Stimulated activated naive CD4-positive, alpha-beta T cell treated with Interleukin-2 at 50 U/mL for 16 hours (primary cell): ENCODE measurements at places on chromosomes 7 and 10.
A peak's percentile ranks its signal among the peaks of the same experiment; 100 is the strongest.

GRCh38 chr10:119658274-119658673, 7.1 kb downstream of the BAG3 start:
- no peak for DNase-seq

GRCh38 chr10:50381642-50382041, 130.3 kb upstream of the ASAH2 start:
- no peak for DNase-seq

- no peak for DNase-seq
Measured at GRCh38 chr7:47181746-47182361, 400.1 kb downstream of the TNS3 start.

GRCh38 chr7:100384628-100385294, 11.5 kb downstream of the PILRA start:
- no peak for DNase-seq

GRCh38 chr10:3413937-3414666, 241.5 kb upstream of the PITRM1 start:
- no peak for DNase-seq

GRCh38 chr7:55271069-55271626, 94.0 kb upstream of the LANCL2 start:
- no peak for DNase-seq

DNA sequence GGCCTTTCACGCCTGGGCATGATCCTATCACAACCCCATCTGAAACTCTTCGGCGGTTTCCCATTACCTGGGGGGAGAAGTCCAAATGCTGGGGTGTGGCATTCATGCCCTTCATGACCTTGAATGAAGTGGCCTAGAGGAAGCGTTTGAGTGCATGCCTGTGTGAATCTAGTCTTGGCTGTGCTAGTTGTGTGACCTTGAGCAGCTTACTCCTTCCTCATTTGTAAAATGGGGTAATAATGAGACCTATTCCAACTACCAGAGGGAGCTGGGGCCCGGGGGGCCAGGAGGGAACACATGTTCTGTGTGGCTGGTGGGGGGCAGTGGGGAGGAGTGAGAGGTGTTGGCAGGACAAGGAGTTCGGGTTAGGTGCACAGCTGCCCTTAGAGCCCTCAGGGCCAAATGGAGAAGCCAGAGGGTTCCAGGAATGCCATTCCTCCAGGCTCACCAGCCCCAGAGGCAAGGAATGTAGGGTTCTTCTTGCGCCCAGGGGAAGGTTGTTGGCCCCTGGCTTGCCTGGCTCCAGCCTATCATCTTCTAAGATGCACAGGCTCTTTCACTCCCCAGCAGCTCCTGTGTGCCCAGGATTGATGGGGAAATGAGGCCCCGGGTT, 21.3 kb upstream of the TBRG4 start:
- no peak for DNase-seq

GRCh38 chr10:93175490-93175889, 101.8 kb downstream of the CYP26A1 start:
- no peak for DNase-seq

DNA sequence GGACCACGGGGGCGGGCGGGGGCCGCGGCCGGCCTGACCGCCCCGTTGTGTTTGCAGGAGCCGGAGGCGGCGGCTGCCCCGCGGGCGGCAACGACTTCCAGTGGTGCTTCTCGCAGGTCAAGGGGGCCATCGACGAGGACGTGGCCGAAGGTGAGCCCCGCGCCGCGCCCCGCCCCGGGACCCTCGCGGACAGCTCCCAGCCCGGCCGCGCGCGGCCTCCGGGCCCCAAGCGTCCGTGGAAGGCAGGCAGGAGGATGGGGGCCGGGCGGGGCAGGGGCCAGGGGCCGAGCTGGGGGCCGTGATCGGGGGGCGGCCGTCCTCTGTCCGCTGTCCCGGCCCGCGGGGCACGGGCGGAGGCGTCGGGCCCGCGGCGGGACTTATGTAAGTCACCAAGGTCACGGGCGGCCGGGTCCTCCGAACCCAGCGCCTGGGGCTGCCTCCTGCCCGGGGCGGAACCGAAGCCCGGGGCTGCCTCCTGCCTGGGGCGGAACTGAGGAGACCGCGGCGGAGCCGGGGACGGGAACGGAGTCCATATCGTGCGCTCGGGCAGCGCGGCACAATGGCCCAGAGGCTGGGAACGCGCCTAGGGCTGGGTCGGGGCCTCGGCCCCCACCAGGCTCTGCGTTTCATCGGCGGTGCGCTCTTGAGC, 497 bp downstream of the PPP2R2D start:
- DNase-seq, result peak; percentile 32

GRCh38 chr10:78413076-78414055, 379.7 kb downstream of the RPS24 start:
- DNase-seq, result no peak

- no peak for DNase-seq
Measured at GRCh38 chr10:70331486-70332268, 47.9 kb upstream of the NPFFR1 start.

DNA sequence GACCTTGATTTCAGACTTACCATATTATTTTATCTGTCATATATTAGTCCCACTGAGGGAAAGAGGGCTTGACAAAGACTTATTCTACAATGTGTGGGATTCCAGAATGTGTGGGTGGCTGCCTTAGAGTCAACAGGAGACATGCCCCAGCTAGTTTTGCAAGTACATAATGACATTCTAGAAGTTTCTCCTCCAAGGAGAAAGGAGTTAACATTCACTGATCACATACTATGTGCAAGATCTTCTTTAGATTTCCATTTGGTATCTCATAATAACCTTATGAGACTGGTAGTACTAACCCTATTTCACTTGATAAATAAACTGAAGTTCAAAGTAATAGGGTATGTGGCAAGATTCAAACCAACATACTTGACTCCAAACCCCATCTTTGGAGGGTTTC, 25.2 kb downstream of the IRF5 start:
- DNase-seq, result no peak

DNA sequence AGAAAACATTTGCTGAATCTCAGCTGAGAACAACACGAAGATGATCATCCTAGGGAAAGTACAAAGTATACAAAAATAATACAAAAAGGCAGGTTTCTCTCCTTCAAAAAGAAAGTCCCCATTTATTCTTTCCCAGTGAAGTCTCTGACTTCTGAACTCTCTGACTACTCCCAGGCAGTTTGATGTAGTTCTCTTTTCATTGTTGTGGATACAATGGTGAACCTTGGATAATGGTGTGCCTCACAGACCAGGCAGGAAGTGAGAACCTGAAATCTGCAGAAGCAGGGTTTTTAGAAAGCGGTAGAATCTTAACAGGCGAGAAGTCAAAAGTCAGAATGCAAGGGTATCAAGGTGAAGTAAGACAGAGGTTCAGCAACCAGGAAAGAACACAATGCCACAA, 150.8 kb upstream of the NRP1 start:
- DNase-seq, result no peak

- DNase-seq, result no peak
Measured at GRCh38 chr7:157544980-157545680, 208.3 kb downstream of the DNAJB6 start.

- no peak for DNase-seq
Measured at GRCh38 chr10:67836488-67836887, 1.5 kb downstream of the DNAJC12 start.

GRCh38 chr7:41122256-41122987, 580.5 kb downstream of the INHBA start:
- DNase-seq, result no peak

DNA sequence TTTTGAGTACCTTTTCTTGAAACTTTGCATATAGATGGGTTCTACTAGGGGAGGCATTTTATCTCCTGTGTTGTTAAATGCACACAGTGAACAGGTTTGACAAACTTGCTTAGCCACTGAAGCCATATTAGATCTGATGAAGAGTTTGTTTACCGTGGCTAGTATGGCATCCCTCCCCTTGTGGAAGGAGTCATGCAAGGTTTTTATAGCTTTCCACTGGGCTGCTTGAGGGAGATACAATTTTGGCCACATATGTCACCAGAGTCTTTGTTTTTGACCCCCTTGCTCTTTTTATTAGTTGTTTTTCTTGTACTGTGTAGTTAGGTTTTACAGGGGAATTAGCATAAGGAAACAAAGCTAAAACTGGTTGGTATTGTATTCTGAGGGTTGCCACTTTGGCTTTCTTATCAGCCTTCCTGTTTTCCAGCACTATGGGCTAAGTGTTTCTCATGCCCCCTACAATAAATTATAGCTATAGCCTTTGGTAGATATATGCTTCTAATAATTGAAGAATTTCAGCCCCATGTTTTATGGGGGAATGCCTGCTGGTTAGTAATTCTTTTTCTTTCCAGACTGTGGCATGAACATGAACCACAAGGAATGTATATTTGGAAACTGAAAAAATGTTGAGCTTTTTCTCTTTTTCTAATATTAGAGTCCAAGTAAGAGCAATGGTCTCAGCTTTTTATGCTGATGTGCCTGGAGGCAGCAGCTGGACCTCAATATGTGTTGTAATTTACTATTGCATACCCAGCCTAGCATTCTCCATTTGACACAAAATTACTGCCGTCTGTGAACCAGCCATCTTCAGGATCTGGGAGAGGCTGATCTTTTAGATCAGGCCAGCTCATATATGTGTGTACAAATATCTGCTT, 18.4 kb upstream of the STEAP2 start:
- DNase-seq, result no peak

GRCh38 chr10:104472505-104472904, 118.9 kb downstream of the CFAP58 start:
- no peak for DNase-seq

DNA sequence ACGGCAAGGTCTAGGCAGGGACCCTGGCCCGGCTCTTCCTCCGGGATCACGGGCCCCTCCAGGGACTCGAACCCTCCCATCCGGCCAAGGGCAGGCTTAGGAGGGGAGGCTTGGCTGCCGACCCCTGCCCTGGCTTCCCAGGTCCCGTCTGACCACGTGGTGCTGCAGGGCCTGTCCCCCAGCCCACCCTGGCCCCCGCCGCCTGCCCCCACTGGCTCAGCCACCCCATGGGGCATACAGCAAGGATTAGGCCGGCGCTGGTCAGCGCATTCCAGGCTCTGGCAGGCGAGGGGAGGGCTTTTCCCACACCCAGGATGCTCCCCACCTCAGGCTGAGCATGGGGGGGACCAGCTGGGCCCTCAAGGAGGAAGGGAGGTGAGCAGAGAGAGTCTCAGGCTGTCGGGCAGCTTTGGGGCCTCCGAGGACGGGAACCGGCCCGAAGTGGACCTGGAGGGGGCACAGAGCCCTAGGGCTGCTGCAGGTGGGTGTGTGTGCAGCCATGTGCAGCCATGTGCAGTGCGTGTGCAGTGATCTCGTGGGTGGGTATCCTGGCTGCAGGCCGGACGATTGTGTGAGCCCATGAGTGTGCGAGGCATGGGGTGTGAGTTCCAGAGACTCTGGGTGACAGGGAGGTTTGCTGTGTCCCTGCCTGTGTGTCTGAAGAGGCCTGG, 713 bp upstream of the GRIFIN start:
- DNase-seq, result no peak

GRCh38 chr10:69061305-69062161, 26.4 kb upstream of the SRGN start:
- no peak for DNase-seq

DNA sequence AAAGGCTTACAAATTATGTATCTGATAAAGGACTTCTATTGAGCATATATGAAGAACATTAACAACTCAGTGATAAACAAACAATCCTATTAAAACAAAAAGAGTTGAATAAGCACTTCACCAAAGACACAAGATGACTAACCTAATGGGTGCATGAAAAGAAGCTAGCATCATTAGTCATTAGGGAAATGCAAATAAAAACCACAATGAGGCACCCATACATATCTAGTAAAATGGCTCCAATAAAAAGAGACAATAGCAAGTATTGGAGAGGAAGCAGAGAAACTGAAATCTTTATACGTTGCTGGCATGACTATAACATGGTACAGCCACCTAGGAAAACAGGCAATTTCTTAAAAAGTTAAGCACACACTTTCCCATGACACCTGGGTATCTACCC, 77.6 kb upstream of the ZMIZ1 start:
- DNase-seq, result no peak

GRCh38 chr7:19442016-19442785, 266.6 kb downstream of the POLR1F start:
- no peak for DNase-seq

- DNase-seq, result no peak
Measured at GRCh38 chr10:85318809-85319807, 990.7 kb downstream of the CCSER2 start.

DNA sequence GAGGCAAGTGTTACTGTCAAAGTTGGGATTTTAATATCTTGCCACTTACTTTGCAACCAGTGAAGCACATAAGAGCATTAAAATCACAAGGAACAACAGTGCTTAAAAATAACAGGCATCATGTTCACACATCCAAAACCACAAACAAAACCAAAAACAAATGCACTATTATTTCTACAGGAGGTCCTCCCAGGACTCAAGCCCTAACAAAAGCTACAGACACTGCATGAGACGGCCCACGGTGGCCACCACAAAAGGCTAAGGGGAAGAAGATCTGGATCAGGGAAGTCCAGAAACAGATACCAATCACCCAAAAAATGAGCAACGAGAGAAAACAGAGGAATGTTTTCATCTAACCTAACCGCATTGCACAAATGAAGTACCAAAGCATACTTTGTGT, 158.4 kb downstream of the ZMYND11 start:
- no peak for DNase-seq

- no peak for DNase-seq
Measured at GRCh38 chr7:155806096-155806871, 6.0 kb downstream of the SHH start.

DNA sequence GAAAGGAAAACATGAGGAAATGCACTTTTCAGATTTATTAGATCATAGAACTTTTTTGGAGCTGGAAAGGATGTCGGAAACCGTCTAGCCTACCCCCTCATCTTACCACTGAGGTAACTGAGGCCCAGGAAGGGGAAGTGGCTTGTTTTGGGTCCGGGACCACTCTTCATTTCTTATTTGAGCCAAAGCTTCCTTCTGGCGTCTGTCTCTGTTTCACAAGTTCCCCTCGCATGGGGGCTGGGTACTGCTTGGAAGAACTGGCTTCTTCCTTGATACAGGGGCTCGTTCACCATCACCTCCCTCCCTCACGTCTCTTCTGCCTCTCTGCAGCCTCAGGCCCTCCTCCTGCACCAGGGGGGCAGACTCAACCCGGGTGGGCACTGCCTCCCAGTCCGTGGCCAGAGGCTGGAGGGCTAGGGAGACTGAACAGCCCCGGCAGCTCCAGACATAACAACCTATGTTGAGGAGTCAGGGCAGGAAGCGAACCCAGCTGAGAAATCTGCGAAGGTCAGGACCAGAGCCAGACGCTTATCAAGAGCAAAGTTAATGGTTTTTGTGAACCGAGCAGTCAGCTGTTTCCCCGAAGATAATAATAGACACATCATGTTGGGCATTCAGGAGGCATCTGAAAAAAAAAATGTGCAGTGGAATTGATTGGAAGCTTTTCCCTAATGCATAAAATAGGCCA, 12.9 kb downstream of the HTRA1 start:
- DNase-seq, result no peak

DNA sequence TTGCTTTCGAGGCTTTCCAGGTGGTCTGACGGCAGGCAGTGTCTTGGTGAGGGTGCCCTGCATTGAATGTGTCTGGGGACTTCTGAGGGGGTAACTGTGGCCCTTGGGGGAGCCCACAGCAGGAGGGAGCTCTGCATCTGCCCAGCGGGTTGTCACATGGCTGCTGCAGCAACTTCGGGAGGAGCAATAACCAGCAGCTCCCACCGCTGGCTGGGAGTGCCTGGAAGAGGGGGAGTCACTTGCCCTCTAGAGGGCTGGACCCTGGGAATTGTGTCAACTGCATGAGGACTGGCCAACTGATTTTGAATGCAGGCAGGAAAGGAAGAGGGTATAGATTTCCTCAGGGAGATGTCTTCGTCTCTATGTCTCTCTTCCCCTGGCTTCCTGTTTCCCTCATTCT, 26.4 kb downstream of the C10orf120 start:
- DNase-seq, result no peak
